EH (cell line): ENCODE measurements at places on chromosomes 6 and 20.

DNA sequence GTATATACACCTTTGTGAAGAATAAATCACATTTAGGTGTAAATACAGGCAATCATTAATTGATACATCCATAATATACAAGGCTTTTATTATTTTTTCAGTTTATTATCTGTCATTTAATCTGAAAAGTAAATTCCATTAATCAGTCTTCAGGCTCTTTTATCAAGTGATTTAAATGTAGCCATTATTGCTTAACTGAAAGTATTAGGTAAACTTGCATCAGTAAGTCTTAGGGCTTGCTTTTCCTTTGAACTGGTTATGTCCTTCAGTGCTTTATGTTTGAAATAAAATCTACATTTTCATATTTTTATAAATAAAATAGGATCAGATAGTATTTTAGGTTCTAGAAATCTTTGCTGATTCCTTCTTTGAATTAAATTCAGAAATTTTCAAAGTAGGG is 4.1 kb downstream of the TPBG start:
- DNase-seq = no peak

DNA sequence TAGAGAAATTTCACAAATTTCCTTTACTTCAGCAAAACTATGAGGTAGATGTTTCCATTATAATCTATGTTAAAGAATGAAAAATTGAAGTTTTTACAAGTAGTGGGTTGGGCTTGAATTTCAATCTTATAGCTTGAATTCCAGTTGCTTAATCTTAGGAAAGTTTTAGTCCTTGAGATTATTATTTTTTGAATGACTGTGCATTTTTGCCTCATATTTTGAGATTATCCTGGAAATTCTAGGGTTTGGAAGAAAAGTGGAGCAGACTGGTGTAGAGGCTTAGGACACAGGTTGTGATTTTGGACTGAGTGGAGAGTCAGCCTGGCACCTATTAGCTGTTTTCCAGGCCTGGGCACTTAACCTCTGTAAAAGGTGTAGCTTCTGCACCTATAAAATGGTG is 5.7 kb downstream of the MTCL3 start:
- no peak for DNase-seq

GRCh38 chr6:39268721-39269120 is 39.4 kb upstream of the KCNK5 start:
- DNase-seq = no peak

- peak; percentile 39 for DNase-seq
These were observed 83.3 kb upstream of the NHSL1 start for GRCh38 chr6:138582573-138582972.

DNA sequence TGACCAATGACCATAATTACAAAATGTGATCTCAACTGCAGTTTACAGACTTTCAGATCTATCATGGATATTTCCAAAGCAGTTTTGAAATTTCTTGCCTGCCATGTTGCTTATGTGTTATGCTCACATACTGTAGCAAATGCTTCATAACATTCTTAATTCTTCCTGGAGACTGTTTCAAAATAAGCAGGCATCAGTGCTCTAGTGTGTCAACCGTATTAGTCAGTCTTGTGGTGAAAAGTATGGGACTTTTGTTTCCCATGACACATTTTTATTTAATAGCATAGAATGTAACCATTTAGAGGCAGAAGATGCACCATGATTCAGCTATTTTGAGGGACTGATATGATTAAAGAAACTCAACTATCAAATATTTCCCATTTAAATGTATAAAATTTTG is 1.7 kb downstream of the POPDC3 start:
- peak; percentile 95 for DNase-seq

DNA sequence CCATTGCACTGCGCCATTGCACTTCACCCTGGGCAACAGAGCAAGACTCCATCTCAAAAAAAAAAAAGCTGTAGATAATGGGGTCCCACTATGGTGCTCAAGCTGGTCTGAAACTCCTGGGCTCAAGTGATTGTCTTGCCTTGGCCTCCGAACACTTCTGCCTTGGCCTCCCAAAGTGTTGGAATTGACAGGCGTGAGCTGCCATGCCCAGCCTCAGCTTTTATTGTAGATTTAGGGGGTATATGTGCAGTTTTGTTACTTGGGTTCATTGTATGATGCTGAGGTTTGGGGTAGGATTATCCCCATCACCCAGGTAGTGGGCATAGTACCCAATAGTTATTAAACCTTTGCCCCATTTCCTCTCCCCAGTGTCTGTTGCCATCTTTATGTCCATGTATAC is 11.4 kb downstream of the HSPA1B start:
- no peak for DNase-seq
